G401 (cell line): ENCODE measurements at places on chromosomes 3 and 15. TPM values are rescaled to one million over a fixed set of nuclear protein-coding genes. Genes with fewer than 3 reads are reported as not detected.
A peak's percentile ranks its signal among the peaks of the same experiment; 100 is the strongest.

FAM107A gene
- total RNA-seq, result not detected in 2 replicates

KLHL6 gene
- total RNA-seq, result not detected in 2 replicates

A4GNT gene
- total RNA-seq, result not detected in 2 replicates

MORC1 gene
- total RNA-seq, result not detected in 2 replicates

MCF2L2 gene
- total RNA-seq, result 0.31 and 2.6 TPM in 2 replicates

CCR3 gene
- 1.1 and 11.5 TPM in 2 replicates for total RNA-seq

ABHD10 gene
- 26.5 and 39.9 TPM in 2 replicates for total RNA-seq

GRCh38 chr15:68330901-68331300, 53.4 kb downstream of the FEM1B start:
- peak; percentile 61 for DNase-seq

DNA sequence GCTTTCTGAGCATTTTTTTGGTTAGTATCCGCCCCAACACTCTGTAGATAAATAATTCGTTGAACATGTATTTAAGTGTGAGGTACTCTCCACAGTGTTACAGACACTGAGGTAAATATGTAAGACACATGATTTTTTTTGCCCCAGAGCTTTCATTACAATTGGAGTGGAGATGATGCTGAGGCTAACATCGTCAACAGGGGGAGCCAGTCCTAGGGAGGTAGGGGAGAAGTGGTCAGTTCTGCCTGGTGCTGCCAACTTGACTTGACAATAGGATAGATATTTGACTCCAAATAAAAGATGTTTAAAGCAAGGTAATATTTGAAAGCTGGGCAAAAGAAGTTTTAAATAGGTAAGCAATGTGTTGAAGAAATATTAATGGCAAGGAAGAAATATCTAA, 295.7 kb downstream of the UNC13C start:
- no peak for DNase-seq

GRCh38 chr3:101992863-101993262, 143.5 kb downstream of the NFKBIZ start:
- DNase-seq, result no peak

GRCh38 chr15:82647835-82648256, 683 bp upstream of the CPEB1 start:
- no peak for DNase-seq

GRCh38 chr15:50051811-50052419, 67.1 kb downstream of the ATP8B4 start:
- DNase-seq, result peak; percentile 40

DNA sequence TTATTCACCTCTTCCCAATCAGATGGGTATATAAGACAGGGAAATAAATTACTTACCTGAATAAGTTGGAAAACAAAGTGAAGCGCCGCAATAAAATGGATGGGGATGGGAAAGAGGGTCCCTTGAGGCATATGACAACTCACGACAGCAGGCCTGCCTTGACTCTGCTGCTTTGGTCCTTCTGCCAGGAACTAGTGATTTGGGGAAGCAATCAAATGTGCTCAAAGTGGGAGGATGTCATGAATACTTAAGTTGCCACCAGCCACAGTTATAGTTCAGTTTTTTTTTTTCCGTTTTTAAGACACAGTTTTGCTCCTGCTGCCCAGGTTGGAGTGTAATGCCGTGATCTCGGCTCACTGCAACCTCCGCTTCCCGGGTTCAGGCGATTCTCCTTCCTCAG, 4.6 kb downstream of the PARL start:
- no peak for DNase-seq

DNA sequence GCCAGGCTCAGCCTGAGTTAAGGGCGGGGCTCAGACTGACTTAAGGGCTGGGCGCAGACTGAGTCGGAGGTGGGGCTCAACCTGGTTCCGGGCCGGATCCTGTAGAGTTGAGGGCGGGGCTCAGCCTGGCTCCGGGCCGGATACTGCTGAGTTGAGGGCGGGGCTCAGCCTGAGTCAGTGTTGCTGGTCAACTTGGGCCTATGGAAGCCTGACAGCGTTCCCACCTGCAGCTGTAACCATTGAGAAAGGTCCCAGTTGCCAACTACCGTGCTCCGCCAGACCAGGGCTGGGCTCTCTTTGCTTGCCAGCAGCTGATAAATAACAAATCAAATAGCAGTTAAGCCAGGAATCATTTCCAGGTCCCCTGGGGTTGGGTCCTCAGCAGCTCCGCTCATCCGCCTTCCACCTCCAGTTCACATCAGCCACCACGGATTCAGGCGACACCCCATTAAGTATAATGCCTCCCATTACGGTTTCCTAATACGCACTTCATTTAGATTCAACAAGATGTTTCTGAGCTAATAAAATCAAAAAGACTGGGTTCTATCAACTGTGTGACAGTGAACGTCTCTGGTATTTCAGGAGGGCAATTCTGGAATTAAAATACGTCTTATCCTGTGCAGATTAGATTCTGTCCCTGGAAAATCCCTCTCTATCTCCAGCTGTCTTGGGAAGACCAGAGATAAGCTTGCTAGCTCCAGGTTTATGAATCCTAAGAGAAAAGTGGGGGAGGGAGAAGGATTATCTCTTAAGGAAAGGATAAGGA, 7.3 kb downstream of the GRIP2 start:
- DNase-seq, result no peak
